ENCODE measurements at places on chromosomes 2 and 18.

DNA sequence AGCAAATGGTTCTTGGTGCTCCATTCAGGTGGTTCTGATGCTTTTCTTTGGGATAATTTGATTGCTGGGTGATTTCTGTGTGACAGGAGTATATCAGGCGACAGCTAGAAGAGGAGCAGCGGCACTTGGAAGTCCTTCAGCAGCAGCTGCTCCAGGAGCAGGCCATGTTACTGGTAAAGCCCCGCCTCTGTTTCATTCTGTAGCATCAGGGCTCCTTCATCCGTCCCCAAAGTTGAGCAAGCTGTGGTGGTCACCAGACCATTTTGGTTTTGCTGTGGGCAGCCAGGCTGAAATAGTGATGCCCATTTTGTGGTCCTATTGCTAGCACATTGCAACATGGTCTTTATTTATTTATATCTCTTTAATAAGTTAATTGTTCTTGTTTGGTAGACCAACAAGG, 132.8 kb upstream of the IL1R2 start:
- no peak for DNase-seq

DNA sequence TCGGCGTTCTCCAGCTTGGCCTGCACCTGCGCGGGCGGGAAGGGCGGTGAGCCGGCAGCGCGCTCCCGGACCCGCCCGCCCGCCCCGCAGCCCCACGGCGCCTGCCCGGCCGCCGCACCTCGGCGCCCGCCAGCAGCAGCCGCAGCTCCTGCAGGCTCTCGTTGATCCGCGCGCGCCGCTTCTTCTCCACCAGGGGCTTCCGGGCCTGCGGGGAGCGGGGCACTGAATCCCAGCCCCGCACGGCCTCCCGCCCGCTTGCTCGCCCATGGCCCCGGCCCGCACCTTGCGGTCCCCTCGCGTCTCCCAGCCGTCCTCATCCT, 335 bp downstream of the HES6 start:
- no peak for DNase-seq

- no peak for DNase-seq
Observed at GRCh38 chr2:128642316-128642715, 323.6 kb upstream of the HS6ST1 start.

DNA sequence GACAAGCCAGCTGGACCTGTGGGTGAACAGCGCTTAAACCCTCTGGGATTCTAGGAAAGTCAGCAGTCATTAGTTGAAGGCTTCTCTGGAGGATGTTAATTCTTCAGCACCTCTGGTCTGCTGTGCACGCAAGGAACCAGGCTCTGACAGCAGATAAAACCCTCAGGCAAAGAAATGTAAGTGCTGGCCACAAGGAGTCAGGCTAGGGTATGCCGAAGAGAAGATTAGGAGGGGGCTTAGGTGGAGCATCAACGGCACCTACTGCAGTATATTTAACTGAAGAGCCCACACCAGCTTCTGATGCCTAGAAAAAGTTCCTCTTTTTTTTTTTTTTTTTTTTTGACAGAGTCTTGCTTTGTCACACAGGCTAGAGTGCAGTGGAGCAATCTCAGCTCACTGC, 304.2 kb upstream of the MC4R start:
- DNase-seq = no peak

DNA sequence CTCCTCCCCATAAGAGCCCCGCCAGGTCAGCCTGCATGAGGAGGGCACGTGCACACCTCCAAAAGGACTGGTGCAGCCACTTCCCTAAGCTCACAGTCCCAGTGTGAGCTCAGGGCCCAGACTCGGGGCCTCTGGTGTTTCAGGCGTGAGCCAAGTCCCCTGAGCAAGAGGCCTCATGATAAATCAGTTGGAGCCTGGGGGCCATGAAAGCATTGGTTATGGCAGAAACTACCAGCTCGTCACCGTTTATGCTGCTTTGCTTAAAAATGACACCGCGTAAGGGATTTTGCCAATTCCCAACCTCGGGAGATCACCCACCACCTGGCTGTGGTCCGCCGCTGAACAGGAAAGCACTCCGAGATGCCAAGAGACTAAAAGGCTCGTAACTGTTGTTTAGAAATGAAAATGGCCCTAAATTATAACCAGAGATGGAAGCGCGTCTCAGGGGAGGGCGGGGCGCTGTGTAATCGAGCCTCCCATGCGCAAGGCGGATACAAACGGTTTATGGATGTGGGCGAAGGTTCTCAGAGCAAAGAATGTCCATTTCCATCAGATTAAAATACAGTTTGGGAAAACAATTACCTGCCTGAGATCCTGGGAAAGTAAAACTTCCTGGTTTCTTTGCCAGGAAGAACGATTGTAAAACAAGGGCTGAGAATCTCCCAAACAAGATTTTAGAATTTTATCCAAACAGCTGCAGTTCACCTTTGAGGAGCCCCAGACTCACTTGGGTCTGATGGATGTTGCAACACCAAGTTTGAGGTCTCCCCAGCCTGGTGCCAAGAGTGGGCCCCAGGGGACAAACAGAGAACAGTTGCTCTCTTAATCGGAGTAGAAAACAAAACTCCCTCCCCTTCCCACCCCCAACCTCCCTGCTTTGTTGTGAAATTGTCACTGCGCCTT, 141.4 kb downstream of the BCL2 start:
- DNase-seq = no peak

GRCh38 chr18:63831080-63831788, 56.0 kb downstream of the SERPINB7 start:
- DNase-seq = peak; percentile 31

GRCh38 chr2:96951125-96951654, 35.2 kb downstream of the FAM178B start:
- no peak for DNase-seq

DNA sequence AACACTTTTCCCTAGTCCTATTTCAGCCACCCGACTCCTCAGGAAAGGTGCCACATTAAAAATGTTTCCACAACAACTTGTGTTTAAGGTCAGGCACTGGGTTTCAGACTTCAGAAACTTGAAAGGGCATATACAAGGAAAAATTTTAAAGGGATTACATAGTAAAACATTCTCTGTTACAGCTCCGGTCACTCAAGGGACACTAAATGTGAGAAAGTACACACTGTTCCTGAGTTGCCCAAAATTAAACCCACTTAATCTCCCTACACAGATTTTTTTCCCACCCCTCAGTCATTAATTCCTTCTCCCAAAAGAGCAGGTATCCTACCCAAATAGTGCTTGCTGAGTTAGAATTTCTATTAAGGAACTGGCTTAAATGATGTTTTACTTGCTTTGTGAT, 14.2 kb downstream of the STK39 start:
- no peak for DNase-seq

GRCh38 chr2:151083856-151084795, 177.5 kb downstream of the RBM43 start:
- DNase-seq = no peak

DNA sequence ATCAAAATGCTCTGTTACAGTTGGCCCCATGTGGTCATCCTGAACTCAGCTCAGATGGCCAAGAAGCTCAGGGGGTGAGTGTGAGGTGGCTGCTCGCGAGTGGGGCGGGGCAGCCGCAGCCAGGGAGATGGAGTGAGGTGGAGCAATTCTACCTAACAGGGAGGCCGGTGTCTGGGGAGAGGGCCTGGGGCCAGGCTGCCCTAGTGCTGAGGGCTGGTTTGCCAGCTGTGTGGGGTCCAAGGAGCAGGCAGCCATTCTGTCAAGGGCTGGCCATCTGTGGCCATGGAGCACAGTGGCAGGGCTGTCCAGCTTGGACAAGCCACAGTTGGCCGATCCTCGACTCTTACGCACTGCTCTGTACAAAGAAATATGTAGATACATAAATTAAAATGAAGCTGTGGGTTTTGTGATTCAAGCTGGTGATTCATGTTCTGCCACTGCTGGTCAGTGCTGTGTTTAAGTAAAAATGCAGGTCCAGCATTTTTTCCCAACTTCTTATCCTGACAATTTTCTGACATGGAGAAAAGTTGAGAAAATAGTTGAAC, 82.1 kb downstream of the HS6ST1 start:
- DNase-seq = no peak

GRCh38 chr18:13261661-13262357, 43.2 kb downstream of the LDLRAD4 start:
- no peak for DNase-seq

- DNase-seq = no peak
Observed at GRCh38 chr2:27823569-27823968, 52.0 kb downstream of the MRPL33 start.

DNA sequence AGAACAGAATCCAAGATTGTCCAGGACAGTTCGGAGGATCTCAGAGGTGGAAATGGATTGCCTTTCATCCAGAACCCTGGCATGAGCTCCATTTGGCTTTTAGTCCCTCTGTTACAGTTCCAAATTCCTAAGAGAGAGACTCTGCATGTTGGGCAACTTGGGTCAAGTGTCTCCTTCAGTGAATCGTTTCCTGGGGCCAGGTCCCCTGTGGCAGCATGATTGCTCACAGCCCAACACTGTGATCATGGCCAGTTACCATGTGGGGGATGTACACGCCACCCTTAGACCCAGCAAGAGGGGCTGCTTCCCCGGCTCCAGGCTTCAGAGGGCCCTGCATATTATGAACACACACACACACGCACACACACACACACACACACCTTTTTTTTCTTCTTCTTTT, 118.6 kb upstream of the GLI2 start:
- DNase-seq = no peak

DNA sequence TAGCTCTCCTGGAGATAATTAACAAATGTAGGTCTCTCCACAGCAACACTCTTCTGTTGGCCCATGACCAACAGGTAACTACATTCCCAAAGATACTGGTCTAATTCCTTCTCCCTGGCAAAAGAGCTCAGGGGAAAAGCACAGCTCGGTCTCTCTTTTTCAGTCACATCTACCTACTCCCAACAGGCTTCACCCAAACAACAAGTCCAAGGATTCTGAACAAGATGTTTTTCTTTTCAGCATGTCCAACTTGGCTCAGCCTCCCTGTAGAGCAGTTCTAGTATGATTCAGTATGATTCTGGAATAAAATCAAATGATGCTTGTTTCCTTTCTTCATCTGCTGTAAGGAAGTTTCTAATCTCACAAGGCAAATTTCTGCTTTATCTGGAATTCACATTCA, 1704.8 kb upstream of the PIK3C3 start:
- no peak for DNase-seq

DNA sequence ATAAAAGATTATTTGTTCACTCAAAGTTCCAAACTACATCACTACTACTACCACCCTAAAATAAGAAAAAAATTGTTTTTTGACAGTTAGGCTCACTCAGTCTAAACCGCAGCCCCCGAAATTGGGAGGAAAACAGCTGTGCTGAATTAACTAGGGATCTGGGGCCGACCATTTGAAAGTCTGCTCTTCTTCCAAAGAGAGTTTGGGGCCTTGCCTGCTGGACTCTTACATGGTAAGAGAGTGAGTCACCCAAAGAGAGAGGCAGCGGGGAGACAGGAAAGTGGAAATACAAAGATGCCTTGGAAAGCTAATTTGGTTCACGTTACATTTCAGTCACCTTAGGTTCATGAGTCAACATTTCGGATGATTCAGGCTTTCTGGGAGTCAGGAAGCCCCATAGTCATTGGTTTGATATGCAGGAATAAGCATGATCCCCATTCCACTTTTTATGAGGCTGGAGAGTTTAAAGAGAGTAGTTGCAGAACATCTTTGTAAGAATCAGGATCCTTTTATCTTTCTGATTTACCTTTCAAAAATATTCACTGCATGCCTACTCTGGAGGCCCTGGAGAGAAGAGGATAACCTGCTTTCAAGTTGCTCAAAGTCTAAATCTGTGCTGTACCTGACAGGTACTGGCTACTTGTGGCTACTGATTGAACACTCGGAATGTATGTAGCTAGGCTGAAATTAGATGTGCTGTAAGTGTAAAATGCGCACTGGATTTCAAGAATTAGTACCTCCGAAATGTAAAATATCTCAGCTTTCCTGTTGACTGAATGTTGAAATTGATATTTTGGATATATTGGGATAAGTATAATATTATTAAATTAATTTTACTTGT, 995 bp upstream of the RTN4 start:
- DNase-seq = peak; percentile 75

DNA sequence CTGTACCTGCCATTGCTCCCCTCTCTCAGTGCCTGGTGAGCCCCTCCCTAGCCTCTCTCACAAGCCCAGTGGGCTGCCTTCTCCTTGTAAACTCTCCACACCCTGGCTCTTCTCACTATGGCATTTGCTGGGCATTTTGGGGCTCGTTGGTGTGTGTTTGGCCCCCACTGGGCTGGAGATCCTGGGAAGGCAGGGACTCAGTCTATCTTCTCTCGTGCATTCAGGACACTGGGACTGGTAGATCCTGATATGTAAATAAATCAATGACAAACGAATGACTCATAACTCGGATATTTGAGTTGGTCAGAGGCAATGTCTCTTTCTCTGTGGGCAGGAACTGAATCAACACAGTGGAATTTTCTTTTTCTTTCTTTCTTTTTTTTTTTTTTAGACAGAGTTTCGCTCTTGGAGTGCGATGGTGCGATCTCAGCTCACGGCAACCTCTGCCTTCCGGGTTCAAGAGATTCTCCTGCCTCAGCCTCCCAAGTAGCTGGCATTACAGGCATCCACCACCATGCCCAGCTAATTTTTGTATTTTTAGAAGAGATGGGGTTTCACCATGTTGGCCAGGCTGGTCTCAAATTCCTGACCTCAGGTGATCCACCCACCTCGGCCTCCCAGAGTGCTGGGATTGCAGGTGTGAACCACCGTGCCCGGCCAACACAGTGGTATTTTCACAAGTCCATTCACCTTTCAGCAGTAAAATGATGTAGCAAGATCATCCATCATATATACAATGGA, 144.6 kb upstream of the SPRED2 start:
- no peak for DNase-seq

- no peak for DNase-seq
Observed at GRCh38 chr18:41618147-41618546, 336.9 kb upstream of the PIK3C3 start.

DNA sequence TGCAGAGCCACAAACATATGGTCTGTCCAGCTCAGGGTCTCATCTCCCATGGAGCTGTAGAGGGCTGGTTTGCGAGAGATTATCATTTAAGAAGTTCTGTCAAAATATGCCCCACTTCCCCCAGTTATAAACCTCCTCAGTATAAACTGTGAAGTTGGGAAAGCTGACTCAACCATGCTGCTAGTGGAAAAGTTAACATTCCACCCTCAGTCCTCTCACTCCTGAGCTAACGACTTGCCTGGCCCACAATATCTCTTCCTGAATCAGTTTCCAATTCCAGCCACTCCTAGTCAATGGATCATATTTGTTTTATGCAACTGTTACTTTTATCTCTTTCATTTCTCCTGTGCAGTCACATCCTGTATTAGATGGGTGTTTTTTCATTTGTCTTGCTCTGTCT, 326.2 kb downstream of the SETBP1 start:
- no peak for DNase-seq

GRCh38 chr2:105398336-105399206, at the start of gene FHL2:
TSS of gene FHL2 (minus strand) at chr2:105399051. CDS start at chr2:105386516, 12,535 bp downstream.
- DNase-seq = peak; percentile 53

GRCh38 chr2:137202318-137202717, 437.0 kb downstream of the THSD7B start:
- no peak for DNase-seq

- DNase-seq = no peak
Observed at GRCh38 chr2:44889096-44889495, 52.4 kb upstream of the SIX3 start.

DNA sequence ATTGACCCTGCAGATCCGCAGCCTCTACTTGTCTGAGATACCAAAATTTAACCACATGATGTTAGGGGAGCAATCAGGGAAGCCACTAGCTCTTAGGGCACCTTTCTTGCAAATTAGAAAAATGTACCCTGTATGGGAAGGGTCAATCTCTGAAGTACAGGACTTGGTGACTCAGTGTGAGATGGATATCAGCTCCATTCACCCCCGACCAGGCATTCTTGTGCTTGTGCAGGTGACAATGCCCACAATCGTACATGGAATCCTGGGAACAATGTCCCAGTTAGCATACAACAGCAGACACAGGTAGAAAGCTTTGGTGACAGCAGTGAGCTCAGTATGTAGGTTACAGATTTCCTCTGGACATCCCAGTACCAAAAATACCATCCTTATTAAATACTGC, 137.7 kb upstream of the ITGB6 start:
- no peak for DNase-seq
